ENCODE measurements at places on chromosomes 16 and 17. TPM values are rescaled to one million over a fixed set of nuclear protein-coding genes. Genes with fewer than 3 reads are reported as not detected.

Gene PRR11
- 35.6 TPM for total RNA-seq

Gene HSPB9
- total RNA-seq = 0.15 TPM

Gene ZFHX3
- 0.20 TPM for total RNA-seq

Gene SLC47A1
- 0.20 TPM for total RNA-seq

DNA sequence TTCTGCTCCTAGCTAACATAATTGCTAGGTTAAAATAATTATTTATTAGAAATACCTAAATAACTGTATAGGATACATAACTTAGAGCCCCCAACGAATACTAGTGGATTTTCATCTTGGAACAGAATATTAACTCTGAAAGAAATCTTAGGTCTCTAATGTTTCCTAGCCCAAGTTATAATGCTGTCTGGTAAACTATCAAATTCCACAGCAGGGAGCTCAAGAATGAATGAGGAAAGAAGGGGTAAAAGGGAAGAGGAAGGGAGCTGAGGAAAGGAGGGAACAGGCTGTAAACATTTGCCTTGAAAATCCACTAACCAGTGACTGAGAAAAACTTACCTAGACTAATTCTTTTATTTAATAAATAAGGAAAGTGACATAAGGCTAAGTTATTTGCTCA, 93.2 kb upstream of the NACA2 start:
- H3K27ac ChIP-seq = no peak overlapping the region
- no peaks in the 10 kb centered on the region for H3K36me3 ChIP-seq
- H3K4me1 ChIP-seq = no peaks in the 10 kb centered on the region
- H3K4me3 ChIP-seq = no peak overlapping the region
- no peaks in the 10 kb centered on the region for H3K27me3 ChIP-seq

- H3K27ac ChIP-seq = no peak overlapping the region
- H3K27me3 ChIP-seq = no peaks in the 10 kb centered on the region
- no peak for DNase-seq
- H3K4me3 ChIP-seq = no peak overlapping the region
- H3K36me3 ChIP-seq = no peaks in the 10 kb centered on the region
Observed at GRCh38 chr16:5580296-5580695, 482.7 kb upstream of the EEF2KMT start.

DNA sequence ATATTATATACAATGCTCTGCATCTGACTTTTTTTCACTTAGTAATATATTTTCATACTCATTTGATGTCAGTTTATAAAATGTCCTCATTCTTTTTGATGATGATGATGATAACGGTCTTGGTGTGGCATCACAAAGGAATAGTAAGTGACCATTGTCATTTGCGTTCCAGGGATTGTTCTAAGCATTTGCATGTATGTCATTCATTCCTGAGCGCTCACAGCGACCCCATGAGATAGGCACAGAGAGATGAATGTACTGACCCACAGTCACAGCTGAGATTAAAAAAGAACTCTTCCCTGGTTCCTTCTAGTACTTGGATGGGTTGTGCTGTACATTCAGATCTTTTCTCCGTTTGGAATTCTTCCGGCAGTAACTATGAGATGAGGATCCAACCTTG, 21.2 kb upstream of the MSI2 start:
- DNase-seq = no peak
- no peaks in the 10 kb centered on the region for H3K4me1 ChIP-seq
- H3K27me3 ChIP-seq = no peaks in the 10 kb centered on the region
- no peaks in the 10 kb centered on the region for H3K36me3 ChIP-seq
- H3K27ac ChIP-seq = no peak overlapping the region

- no peak overlapping the region for H3K27ac ChIP-seq
- no peaks in the 10 kb centered on the region for H3K4me1 ChIP-seq
- no peaks in the 10 kb centered on the region for H3K36me3 ChIP-seq
- no peaks in the 10 kb centered on the region for H3K27me3 ChIP-seq
Observed at GRCh38 chr16:57331355-57331754, 27.2 kb upstream of the CCL22 start.

DNA sequence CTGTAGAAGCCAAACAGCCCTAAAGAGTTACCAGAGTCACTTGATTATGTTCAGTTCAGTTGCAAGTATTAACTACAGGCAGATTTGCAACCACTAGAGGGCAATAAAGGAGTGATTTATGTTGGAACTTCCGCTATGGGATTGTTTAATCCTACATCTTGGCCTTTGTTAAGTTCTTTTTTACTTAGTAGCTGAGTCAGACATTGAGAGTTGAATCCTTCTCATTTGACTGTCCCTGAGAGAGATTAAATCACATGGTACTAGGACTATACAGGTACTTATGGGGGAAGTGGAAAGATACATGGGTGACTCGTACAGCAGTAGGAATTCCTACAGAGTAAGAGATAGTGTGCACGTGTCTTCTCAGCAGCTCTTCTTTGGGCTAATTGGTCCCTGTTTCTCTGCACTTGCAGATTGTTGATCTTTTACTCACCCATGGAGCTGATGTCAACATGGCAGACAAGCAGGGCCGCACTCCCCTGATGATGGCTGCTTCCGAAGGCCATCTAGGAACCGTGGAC, 40.3 kb downstream of the CYB561 start:
- peak; percentile 18 for DNase-seq
- H3K27me3 ChIP-seq = no peaks in the 10 kb centered on the region
- no peaks in the 10 kb centered on the region for H3K4me1 ChIP-seq

- no peak for DNase-seq
- no peak overlapping the region for H3K27ac ChIP-seq
- no peaks in the 10 kb centered on the region for H3K27me3 ChIP-seq
- H3K4me1 ChIP-seq = peaks cover 14% of the 10 kb centered on the region
- no peak overlapping the region for H3K4me3 ChIP-seq
- no peaks in the 10 kb centered on the region for H3K36me3 ChIP-seq
Observed at GRCh38 chr16:87470332-87470731, 22.5 kb downstream of the ZCCHC14 start.

DNA sequence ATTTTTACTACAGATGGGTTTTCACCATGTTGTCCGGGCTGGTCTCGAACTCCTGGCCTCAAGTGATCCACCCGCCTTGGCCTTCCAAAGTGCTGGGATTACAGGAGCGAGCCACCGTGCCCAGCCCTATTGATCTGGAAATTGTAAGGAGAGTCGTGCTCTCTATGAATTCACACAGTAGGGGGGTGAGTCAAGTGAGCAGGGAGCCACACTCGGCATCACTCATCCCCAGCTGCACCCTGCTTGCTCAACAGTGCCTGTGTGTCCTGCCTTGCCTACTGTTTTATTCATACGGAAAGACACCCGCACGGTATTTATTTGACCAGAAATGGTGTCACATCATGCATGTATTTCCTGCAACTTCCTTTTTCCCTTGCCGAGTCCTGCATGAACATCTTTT, 157.2 kb upstream of the FOXF1 start:
- DNase-seq = no peak
- H3K4me1 ChIP-seq = no peaks in the 10 kb centered on the region
- H3K4me3 ChIP-seq = no peak overlapping the region

DNA sequence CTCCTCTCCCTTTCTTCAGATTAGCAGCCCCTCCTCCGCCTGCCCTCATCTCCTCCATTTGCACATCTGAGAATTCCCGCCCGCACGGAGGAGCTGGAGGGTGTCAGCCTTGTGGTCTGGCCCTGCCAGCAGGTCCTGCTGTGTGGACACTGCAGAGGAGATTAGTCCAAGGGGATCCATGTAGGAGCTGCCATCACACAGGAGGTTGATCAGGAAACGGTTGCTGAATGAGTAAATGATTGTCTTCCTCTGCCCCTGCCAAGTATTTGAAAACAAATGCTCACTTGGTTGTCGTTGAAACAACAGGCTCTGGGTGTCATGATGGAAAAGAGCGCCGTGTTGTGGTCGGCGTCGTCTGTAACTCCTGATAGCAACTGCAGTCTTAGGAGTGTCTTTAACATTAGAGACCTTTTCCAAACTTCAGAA, 63.8 kb upstream of the CHMP6 start:
- no peak overlapping the region for H3K27ac ChIP-seq
- H3K4me3 ChIP-seq = no peak overlapping the region
